ENCODE measurements at places on chromosomes 7 and 10. TPM values are rescaled to one million over a fixed set of nuclear protein-coding genes. Genes with fewer than 3 reads are reported as not detected.

DNA sequence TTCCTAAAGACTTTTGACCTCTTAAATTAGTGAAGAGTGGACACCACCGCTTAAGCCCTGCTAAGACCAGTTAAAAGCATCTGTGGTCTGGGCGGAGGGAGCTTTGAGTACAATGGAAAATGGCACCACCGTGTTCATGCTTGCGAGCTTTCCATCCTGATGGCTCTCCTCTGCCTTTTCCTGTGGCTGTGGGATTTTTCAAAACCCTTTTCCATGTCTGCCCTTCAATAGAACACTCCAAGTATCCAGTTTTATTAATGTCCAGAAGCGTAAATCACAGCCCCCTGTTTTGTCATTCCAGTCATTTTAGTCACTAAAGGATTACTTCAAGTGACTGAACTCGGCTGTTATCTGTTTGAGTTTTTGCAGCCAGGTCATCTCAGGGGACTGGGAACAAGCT, 181.8 kb downstream of the MGMT start:
- H3K4me1 ChIP-seq, result no peaks in the 10 kb centered on the region
- H3K27ac ChIP-seq, result no peak overlapping the region
- no peaks in the 10 kb centered on the region for H3K27me3 ChIP-seq
- H3K36me3 ChIP-seq, result no peaks in the 10 kb centered on the region
- no peak overlapping the region for H3K4me3 ChIP-seq

- H3K4me3 ChIP-seq, result no peak overlapping the region
- no peaks in the 10 kb centered on the region for H3K4me1 ChIP-seq
- H3K27me3 ChIP-seq, result no peaks in the 10 kb centered on the region
- H3K27ac ChIP-seq, result no peak overlapping the region
These were observed 11.7 kb downstream of the MAT1A start for GRCh38 chr10:80277567-80278250.

OR2A5 gene
- total RNA-seq, result not detected

ZNF804B gene
- total RNA-seq, result not detected

DNA sequence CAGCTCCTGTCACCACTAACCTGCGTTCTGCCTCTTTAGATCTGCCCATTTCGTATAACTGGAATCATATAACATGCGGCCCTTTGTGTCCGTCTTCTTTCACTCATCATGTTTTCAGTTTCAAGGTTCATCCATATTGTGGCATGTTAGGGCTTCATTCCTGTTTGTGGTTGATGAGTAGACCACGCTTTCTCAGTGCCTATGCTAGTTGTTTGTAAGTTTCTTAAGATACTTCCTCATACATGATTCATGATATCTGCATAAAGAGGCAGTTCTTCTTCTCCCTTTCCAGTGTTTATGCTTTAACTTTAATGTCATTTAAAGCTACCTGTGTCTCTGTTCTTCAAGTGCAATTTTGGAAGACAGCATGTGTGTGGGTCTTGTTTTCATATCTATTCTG, 79.5 kb upstream of the FAM20C start:
- no peaks in the 10 kb centered on the region for H3K27me3 ChIP-seq
- no peak overlapping the region for H3K4me3 ChIP-seq
- H3K27ac ChIP-seq, result no peak overlapping the region
- no peak for DNase-seq
- no peaks in the 10 kb centered on the region for H3K36me3 ChIP-seq

DNA sequence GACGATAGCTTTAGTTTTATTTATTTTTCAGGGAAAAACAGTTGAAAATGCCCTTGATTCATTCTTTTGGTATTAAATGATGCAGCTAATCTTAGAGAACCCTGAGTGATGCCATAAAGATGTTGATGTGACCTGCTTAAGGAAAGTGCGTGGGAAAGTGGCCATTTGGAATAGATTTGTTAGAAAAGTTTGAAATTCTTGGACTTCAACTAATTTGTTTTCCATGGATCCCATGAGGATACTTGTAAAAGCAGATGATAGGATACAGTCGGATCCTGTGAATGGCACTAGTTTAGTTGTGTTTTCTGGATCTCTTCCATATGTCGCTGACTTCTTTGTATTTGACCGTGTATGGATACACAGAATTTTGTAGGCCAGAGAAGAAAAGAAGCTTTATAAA, 69.0 kb downstream of the SEPTIN7 start:
- no peak for DNase-seq
- no peaks in the 10 kb centered on the region for H3K4me1 ChIP-seq
- H3K27ac ChIP-seq, result no peak overlapping the region
- H3K27me3 ChIP-seq, result no peaks in the 10 kb centered on the region
- H3K36me3 ChIP-seq, result peaks cover 15% of the 10 kb centered on the region

CHRM2 gene
- total RNA-seq, result not detected

GRCh38 chr10:88820748-88821401, 18.3 kb downstream of the LIPM start:
- H3K36me3 ChIP-seq, result no peaks in the 10 kb centered on the region
- H3K27ac ChIP-seq, result no peak overlapping the region
- no peaks in the 10 kb centered on the region for H3K4me1 ChIP-seq
- H3K27me3 ChIP-seq, result no peaks in the 10 kb centered on the region

DDC gene
- total RNA-seq, result not detected

PPP1R3A gene
- not detected for total RNA-seq

SORCS3 gene
- not detected for total RNA-seq

- no peaks in the 10 kb centered on the region for H3K27me3 ChIP-seq
- no peak overlapping the region for H3K27ac ChIP-seq
- H3K4me3 ChIP-seq, result no peak overlapping the region
- peaks cover 3% of the 10 kb centered on the region for H3K36me3 ChIP-seq
- no peak for DNase-seq
- H3K4me1 ChIP-seq, result no peaks in the 10 kb centered on the region
These were observed 53.4 kb downstream of the COL17A1 start for GRCh38 chr10:104032144-104032775.

- no peak overlapping the region for H3K27ac ChIP-seq
- no peak overlapping the region for H3K4me3 ChIP-seq
- no peaks in the 10 kb centered on the region for H3K27me3 ChIP-seq
- no peak for DNase-seq
- no peaks in the 10 kb centered on the region for H3K4me1 ChIP-seq
- H3K36me3 ChIP-seq, result no peaks in the 10 kb centered on the region
These were observed 220.8 kb upstream of the PRSS58 start for GRCh38 chr7:142478479-142479220.

PRKAR2B gene
- 10.5 TPM for total RNA-seq

DNA sequence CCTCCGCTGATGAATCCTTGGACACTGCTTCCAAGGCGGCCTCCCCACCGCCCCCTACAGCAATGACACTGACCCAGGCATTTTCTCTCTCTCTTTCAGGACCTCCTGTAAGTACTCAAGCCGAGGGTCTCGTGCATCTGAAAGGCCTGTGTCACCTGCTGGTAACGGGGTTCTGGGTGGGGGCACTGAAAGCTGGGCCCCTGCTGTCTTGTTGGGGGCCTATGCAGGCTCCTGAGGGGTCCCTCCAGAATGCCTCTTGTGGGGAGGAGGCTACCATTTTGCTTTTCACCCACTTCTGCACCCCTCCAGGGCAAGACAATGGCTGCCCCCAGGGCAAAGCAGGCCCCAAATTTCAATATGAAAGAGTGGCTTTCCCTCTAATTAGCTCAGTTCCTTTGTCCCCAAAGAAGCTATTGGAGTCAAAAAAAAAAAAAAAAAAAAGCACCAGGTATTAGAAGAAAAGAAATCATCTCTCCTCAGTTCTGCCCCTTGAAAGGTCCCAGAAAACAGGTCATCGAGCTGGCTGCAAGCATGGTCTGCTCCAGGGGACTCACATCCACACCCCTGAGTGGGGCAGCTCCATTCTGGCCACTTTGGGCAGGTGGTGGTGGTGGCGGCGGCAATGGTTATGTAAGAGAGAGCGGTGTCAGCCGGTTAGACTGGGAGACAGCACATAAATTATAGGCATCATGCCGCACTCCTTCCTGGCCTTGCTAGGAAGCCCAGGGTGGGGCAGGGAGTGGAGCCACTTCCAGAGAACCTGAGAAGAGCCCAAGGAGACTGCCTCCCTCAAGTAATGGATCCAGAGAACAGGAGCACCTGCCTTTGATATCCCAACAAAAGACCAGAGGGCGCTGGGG, 66.2 kb downstream of the COL13A1 start:
- no peak overlapping the region for H3K4me3 ChIP-seq
- H3K27me3 ChIP-seq, result no peaks in the 10 kb centered on the region
- DNase-seq, result no peak
- no peaks in the 10 kb centered on the region for H3K36me3 ChIP-seq
- H3K4me1 ChIP-seq, result no peaks in the 10 kb centered on the region

STEAP4 gene
- 211 TPM for total RNA-seq

DNA sequence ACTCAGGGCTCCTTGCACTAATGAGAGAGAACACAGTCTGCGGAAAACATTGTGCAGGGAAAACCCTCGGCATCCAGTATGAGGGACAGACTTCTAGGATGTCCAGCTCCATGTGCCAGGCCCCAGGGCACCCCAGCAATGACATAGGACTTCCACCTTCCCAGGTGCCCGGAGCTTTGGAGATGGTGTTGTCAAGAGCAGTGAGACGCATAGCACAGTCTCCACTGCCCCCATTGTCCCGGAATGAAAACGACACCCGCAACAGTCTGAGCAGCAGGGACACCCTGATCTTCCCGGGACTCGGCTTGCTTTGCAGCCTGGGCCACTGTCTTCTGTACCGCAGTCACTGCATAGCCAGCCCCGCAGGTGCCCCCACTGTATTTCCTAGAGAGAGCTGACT, 339.2 kb upstream of the ADARB2 start:
- H3K4me1 ChIP-seq, result no peaks in the 10 kb centered on the region
- H3K27ac ChIP-seq, result no peak overlapping the region
- no peak overlapping the region for H3K4me3 ChIP-seq
- no peaks in the 10 kb centered on the region for H3K36me3 ChIP-seq

GRCh38 chr7:49295146-49295545, 370.8 kb downstream of the CDC14C start:
- H3K27ac ChIP-seq, result no peak overlapping the region
- DNase-seq, result no peak
- no peak overlapping the region for H3K4me3 ChIP-seq
- no peaks in the 10 kb centered on the region for H3K27me3 ChIP-seq
- H3K4me1 ChIP-seq, result no peaks in the 10 kb centered on the region

NRP1 gene
- total RNA-seq, result 122 TPM

NPC1L1 gene
- not detected for total RNA-seq

GRCh38 chr7:98553666-98554065, 63.4 kb upstream of the NPTX2 start:
- no peak overlapping the region for H3K4me3 ChIP-seq
- H3K36me3 ChIP-seq, result no peaks in the 10 kb centered on the region
- H3K27me3 ChIP-seq, result no peaks in the 10 kb centered on the region
- no peak overlapping the region for H3K27ac ChIP-seq

- DNase-seq, result no peak
- H3K4me3 ChIP-seq, result no peak overlapping the region
- no peaks in the 10 kb centered on the region for H3K4me1 ChIP-seq
- H3K36me3 ChIP-seq, result no peaks in the 10 kb centered on the region
- no peak overlapping the region for H3K27ac ChIP-seq
These were observed 404.6 kb downstream of the PHTF2 start for GRCh38 chr7:78203042-78203720.

DNA sequence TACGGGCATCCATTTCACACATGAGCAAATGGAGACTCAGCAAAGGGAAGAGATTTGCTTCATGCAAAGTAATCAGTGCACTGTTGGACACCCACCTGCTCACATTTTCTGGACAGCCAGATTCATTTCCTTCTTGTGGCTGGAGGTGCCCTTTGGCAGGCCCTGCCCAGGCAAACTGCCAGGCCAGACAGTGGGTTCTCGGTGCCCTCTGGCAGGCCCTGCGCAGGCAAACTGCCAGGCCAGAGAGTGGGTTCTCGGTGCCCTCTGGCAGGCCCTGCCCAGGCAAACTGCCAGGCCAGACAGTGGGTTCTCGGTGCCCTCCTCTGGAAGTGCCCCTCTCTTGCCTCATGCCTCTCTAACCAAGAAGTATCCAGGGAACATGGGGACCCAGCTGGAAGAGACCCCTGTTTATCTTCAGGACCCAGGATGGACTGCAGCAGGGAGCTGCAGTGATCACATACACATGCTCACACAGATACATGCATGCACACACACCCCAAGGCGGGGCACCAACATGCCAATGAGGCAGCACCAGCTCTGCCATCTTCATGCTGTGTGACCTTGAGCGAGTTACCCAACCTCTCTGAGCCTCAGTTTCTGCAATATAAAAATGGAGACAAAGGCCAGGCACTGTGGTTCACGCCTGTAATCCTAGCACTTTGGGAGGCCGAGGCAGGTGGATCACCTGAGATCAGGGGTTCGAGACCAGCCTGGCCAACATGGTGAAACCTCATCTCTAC, 67.1 kb downstream of the OAT start:
- no peak overlapping the region for H3K27ac ChIP-seq
- no peaks in the 10 kb centered on the region for H3K36me3 ChIP-seq

GRCh38 chr10:97913193-97913592, 63.5 kb downstream of the GOLGA7B start:
- H3K27ac ChIP-seq, result no peak overlapping the region
- H3K27me3 ChIP-seq, result no peaks in the 10 kb centered on the region
- no peaks in the 10 kb centered on the region for H3K4me1 ChIP-seq
- no peaks in the 10 kb centered on the region for H3K36me3 ChIP-seq
- no peak for DNase-seq

GRCh38 chr10:67788028-67788886, 49.7 kb downstream of the DNAJC12 start:
- H3K4me3 ChIP-seq, result no peak overlapping the region
- H3K27me3 ChIP-seq, result no peaks in the 10 kb centered on the region
- DNase-seq, result no peak

TRIM74 gene
- total RNA-seq, result not detected

FAM25G gene
- not detected for total RNA-seq

SPDYE5 gene
- total RNA-seq, result not detected

OR2A25 gene
- not detected for total RNA-seq

DNA sequence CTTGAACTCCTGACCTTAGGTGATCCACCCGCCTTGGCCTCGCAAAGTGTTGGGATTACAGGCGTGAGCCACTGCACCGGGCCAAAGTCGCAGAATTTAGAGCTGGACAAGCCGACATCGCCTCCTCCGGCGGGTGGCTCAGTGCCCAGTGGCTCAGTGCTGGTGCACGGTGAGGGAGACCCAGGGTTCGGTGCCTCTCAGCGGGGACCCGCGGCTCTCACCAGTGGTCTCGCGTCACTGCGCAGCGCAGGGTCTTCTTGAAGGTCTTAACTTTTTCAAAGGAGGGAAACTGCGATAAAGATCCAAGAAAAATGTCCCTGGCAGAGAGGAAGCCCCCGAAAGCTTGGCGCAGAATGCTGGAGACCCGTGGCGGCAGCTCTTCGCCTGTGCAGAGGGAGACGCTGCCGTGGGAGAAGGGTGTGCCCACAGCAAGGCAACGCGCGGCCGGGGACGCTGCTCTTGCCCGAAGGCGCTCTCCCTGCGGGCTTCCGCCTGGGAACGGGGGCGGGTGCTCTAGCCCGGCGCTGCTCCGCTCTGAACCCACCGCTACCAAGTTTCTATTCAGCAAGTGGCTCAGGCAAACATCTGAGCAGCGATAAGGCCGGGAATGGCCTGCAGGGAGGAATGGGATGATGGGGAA, 324.3 kb downstream of the DNAJB6 start:
- no peaks in the 10 kb centered on the region for H3K36me3 ChIP-seq
- H3K4me3 ChIP-seq, result no peak overlapping the region
- no peaks in the 10 kb centered on the region for H3K4me1 ChIP-seq
- no peak for DNase-seq

GPR15LG gene
- total RNA-seq, result not detected

SAP25 gene
- 11.8 TPM for total RNA-seq

CNPY1 gene
- not detected for total RNA-seq
